ENCODE measurements at places on chromosomes 1 and 21.

DNA sequence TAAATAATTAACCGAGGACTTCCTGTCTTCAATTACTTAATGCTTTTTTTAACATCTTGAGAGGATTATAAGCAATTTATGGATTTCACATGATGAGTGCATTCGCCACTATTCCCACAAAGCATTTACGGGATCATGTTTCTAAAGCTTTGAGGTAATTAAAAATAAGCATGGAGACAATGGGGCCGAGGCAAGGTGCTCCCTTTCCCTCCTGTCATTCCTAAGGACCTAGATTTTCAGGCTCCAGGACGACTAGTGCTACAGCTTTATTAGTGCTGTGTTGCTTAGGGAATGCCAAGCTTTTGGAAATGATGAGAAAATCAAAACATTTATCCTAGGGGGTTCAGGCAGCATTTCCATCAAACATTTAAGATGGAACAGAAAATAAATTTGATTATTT lies 209.2 kb downstream of the KCTD3 start:
- DNase-seq = no peak

GRCh38 chr1:59115865-59116264 lies 181.0 kb upstream of the FGGY start:
- no peak for DNase-seq

GRCh38 chr1:47837866-47838561 lies 159.2 kb downstream of the TRABD2B start:
- no peak for DNase-seq

- DNase-seq = no peak
Measured at GRCh38 chr1:41293779-41294178, 51.7 kb upstream of the SCMH1 start.

- DNase-seq = no peak
Measured at GRCh38 chr1:152112101-152112884, 3.0 kb downstream of the TCHH start.

- DNase-seq = no peak
Measured at GRCh38 chr1:203696673-203697072, 68.3 kb upstream of the LAX1 start.

- DNase-seq = no peak
Measured at GRCh38 chr1:36965275-36966159, 68.8 kb downstream of the GRIK3 start.

DNA sequence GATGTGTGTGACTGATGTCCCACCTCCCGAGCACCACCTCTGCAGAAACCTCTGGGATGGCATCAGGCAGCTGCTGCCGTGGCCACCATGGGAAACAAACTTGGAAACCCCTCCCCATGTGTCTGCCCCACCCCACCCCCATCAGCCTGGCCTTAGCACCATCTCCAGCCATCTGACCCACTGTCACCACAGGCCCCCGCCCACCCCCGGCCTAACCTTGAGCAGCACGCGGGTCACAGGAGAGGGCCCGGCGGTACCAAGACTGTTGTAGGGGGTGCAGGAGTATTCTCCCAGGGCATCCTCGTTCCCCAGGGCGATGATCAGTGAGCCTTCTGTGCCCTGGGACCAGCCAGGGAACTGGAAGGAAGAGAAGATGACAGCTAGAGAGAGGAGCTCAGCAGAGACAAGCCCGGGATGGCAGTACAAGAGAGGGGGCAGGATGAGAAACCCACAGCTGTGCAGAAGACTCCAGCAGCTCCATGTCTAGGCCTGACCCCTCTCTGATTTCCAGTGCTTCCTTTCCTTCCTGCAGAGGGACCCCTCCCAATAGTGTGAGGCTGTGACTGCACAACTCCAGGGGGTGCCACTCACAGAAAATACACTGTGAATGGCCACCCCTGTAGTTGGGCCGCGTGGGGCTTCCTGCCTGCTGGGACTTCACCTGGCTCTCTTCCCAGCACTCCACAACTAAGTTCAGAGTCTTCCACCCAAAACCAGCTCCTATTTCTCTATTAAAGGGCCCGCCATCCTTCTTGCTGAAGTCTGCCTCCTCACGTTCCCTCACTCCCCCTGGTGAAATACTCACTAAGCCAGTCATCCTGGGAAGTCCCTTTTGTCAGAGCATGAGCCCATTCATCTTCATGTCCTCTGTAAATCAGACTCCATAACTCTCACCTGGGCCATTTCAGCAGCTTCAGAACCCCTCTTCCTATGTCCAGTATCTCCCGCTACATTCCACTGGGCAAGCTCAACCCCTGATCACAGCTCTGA lies 7.3 kb upstream of the TAGLN2 start:
- no peak for DNase-seq

GRCh38 chr1:154546264-154547063 lies 12.0 kb downstream of the UBE2Q1 start:
- no peak for DNase-seq

- DNase-seq = no peak
Measured at GRCh38 chr1:60636946-60637345, 445.4 kb upstream of the NFIA start.

DNA sequence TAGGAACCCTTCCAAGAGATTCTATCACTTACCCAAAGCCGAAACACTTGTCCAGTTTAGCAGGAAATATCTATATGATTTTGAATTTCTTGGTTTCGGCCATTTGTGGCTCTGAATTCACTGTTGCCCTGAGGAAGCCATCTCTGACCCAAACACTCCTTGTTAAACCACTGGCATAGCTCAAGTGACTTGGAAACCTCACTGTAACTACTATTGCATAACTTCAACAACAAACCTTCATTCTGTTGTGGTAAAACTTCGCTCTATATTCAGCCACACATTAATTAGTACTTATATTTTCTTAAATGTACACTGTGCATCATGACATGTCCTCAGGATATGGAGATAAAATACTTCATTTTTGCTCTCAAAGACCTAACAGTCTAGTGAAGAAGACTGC lies 63.2 kb downstream of the ST6GALNAC3 start:
- DNase-seq = no peak

GRCh38 chr1:228933753-228934152 lies 198.5 kb downstream of the RHOU start:
- DNase-seq = no peak

DNA sequence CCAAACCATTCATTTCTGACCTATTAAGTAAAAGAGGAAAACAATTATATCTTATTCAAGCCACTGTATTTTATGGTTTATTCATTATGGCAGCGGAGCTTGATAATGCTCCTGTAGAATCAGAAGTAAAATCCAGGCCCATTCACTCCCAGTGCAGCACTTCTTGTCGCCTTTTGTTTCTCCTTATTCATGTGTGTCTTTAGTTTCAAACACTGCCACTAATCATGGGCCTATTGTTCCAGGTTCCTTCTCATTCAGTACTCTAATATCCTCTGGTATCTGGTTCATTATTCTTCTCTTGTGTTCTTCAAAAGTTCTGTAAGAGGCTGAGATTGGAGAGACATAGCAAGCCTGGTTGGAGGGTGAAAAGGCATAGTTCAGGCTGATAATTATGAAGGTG lies 218.3 kb downstream of the LRRIQ3 start:
- DNase-seq = no peak

DNA sequence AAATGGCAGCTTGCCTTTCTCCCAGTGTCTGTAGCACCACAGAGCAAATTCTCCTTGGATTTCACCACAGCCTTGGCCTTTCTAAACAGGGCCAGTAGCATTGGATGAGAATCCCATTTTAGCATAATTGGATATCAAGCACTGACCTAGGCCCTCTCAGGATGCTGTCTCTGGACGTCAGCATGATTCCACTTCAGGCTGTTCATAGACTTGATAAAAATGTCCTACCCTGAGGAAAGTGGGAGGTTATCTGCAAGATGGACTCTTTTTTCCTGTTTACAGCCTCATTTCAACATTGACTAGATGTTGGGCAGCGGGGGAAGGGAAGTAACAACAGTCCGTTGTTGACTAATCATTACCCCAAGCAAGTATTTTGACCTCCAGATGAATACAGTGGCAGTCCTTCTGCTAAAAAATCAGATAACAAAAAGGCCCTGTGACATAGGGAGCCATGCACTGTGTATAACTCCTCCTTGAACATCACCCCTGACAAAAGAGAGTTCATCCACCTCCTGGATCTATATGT lies 5.2 kb downstream of the NPL start:
- no peak for DNase-seq

- DNase-seq = no peak
Measured at GRCh38 chr1:211813590-211813989, 17.0 kb downstream of the LPGAT1 start.

GRCh38 chr1:116857092-116857491 lies 52.6 kb upstream of the PTGFRN start:
- DNase-seq = no peak

DNA sequence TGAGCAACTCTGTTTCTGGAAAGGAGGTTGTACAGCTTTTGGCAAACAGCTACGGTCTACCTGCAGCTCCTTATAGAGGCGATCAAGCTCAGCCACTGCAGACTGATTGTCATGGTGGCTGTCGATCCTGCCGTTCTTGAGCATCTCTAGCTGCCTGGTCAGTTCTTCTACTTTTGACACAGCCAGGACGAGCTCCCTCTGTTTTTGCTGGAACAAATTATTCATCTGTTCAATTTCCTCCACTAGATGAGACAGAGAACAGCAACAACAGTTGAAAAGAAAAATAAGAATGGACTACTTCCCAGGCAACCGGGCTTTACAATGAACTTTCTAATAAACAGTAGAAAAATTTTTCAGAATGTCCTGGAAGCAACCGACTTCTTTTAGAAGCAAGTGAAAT lies 42.5 kb downstream of the TP53BP2 start:
- DNase-seq = no peak

DNA sequence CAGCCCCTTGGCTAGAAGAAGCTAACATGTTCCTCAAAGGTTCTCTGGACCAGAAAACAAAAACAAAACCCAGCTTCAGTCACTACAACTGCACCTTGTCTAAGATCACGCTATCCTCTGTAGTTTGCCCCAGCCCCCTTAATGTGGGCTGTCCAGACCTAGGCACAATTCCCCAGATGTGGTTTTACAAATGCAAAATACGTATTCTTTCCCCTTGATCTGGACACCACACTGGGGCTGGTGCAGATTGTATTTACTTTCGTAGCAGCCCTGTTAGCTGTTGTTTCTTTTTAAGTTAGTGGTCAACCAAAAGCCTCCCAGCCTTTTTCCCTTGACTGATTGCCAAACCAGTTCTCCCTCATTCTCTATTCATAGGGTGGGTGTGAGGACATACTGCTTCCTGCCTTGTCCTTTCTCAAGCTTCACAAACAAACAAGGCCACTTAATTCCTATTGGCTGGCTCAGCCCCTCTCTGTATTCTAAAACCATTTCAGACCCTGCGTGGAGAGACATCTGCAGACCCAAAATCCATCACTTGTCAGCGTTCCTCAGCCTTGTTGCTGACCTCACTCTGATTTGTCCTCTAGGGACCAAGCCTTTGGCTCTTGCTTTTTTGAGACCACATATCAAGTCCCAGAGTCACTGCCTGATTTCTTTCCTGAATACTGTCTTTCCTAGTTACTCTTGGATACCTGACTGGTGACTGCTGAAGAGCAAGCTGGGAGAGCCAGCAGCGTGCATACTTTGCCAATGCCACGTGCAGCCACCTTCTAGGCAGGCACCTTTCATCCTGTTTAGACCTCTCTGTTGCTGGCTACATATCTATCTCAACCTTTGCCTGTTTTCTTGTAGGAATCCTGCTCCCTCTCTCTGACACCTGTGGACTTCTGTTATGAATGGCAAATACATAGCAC lies 96.4 kb upstream of the RAB3GAP2 start:
- DNase-seq = no peak

DNA sequence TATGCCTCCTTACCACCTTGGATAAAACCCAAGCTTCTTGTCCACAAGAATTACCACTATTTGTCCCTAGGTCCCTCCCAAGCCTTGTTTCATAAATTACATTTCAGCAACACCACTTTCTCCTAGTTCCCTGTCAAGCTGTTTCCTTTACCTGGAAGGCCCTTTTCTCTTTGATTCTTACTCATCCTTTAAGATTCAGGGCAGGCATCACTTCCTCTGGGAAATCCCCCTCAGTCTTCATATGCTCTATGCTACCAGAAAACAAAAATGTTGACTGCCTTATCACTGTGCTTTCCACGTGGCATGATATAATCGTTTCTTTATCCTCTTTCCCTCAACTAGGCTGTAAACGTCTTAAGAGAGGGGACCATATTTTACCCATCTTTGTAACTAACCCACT lies 102.7 kb downstream of the LYST start:
- DNase-seq = no peak

- no peak for DNase-seq
Measured at GRCh38 chr1:62528015-62528414, 69.3 kb upstream of the ANGPTL3 start.

- DNase-seq = peak; percentile 35
Measured at GRCh38 chr21:28712411-28712810, 280.3 kb downstream of the LTN1 start.

DNA sequence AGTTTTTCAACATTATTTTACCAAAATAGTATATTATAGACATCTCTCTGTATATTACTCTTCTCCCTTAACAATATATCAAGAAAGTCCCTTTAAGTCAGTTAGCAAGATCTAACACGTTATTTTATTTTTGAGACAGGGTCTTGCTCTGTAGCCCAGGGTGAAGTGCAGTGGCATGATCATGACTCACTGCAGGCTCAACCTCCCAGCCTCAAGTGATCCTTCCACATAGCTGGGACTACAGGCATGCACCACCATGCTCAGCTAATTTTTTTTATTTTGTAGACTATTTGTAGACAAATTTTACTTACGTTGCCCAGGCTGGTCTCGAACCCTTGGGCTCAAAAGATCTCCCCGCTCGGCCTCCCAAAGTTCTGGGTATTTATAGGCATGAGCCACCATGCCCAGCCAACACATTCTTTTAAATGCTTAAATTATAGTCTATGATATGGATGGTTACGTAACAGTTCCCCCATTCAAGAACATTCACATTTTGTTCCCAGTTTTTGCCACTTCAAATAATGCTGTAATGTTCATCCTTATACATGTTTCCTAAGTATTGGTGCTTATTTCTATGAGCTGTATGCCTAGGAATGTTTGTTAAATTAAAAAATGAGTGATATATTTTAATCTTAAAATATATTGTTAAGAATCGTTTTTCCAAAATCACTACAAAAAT lies 70.4 kb downstream of the TUT4 start:
- DNase-seq = no peak

DNA sequence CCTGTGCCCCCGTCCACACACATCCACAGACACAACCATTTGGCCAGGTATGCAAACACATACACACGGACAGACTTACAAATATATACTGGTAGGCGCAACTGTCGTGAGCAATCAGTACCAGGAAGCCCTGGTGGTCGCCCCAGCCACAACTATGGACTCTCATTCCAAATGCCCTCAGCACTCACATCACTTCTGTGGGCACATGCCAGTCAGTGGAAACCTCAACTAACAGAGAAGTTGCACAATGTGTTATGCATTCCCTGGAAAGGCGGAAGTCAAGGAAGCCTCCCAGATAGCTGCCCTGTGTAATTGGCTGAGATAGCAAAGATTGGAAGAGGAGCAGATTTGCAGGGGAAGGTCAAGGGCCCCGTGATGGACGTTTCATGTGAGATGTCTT lies 1.4 kb upstream of the HEYL start:
- no peak for DNase-seq

GRCh38 chr1:66073388-66073787 lies 280.7 kb downstream of the PDE4B start:
- DNase-seq = no peak

- no peak for DNase-seq
Measured at GRCh38 chr21:37671381-37671780, 244.9 kb downstream of the KCNJ6 start.
